Ascending aorta (tissue), 2 donors: ENCODE measurements at places on chromosomes 11 and 22. TPM values are rescaled to one million over a fixed set of nuclear protein-coding genes. Genes with fewer than 3 reads are reported as not detected.

LDHAL6A gene
- not detected for total RNA-seq

NTM gene
- total RNA-seq = not detected

OR8G5 gene
- not detected for total RNA-seq

DNA sequence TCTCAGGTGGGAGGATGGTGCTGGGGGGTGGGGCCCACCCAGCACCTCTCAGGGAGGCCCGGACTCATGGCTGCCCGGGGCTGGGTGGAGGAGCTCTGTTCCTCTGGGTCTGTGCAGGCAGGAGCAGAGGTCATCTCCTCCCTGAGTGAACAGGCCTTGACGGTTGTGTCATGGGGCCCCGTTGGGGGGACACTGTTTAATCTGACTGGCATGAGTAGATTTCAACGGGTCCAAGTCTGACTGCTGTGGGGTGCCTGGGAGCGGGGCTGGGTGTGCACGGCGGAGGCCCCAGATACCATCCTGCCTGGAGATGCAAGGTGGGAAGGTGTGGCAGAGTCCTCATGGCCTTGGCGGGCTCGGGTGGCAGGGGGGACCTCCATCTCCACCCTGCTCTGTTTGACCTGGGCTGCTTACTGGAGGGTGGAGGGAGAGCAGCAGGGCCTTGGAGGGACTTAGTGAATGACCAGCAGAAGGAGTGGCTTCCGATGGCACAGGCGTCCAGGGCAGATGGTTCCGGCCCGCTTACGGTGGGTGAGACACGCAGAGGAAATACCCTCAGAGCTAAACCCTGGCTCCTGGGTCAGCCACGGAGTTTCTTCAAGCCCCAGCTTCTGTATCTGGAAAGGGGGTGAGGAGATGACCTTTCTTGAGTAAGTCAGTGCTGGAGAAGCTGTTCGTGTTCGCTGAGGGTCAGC, 48.7 kb downstream of the SMIM38 start:
- no peaks in the 10 kb centered on the region for H3K36me3 ChIP-seq
- H3K4me1 ChIP-seq = peaks cover 5% of the 10 kb centered on the region
- H3K27ac ChIP-seq = no peak overlapping the region
- no peak for DNase-seq

- DNase-seq = no peak
- H3K27me3 ChIP-seq = no peaks in the 10 kb centered on the region
- H3K27ac ChIP-seq = peak overlapping the region; percentile 75
- no peaks in the 10 kb centered on the region for H3K36me3 ChIP-seq
- H3K4me3 ChIP-seq = peak overlapping the region; percentile 16
- H3K4me1 ChIP-seq = peaks cover 60% of the 10 kb centered on the region
Observed at GRCh38 chr22:28917747-28918549, 34.6 kb downstream of the ZNRF3 start.

DNA sequence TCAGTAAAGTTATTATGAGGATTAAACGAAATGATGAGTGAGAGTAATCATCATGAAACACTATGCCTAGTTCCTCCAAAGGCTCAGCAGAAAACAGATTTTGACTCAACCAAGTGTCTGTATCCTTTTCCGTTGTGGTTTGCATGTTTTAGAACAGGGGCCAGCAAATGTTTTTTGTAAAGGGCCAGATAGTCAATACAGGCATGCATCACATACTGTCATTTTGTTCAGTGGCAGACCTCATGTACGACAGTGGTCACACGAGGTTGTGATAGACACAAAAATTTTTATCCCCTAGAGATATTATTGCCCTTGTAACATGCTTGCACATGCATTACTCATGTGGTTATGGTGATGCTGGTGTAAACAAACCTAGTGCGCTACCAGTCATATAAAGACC, 81.9 kb upstream of the SLC25A18 start:
- no peaks in the 10 kb centered on the region for H3K27me3 ChIP-seq
- H3K4me1 ChIP-seq = no peaks in the 10 kb centered on the region
- no peak overlapping the region for H3K27ac ChIP-seq
- no peak for DNase-seq
- no peaks in the 10 kb centered on the region for H3K36me3 ChIP-seq

GRCh38 chr22:24519496-24519895, 24.4 kb downstream of the UPB1 start:
- no peak overlapping the region for H3K27ac ChIP-seq
- no peak overlapping the region for H3K4me3 ChIP-seq
- no peak for DNase-seq
- H3K4me1 ChIP-seq = no peaks in the 10 kb centered on the region

DNA sequence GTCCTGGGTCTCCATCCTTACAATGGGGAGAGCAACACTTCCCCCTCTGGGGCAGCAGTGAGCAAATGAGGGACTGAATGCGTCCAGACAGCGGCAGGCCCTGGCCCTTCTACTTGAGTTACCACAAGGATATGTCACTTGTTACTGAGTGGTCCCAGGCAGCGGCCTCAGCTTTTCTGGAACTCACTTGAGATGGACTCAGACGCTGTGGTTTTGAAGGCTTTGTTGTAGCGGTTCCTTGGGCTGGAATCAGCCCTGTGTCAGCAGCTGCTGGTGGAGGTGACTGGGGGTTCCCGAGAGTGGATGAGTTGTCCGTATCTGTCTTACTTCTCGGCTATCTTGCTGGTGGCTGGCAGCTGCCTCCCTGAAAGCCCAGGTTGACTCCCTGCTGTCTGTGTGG, 77.0 kb downstream of the MICAL2 start:
- H3K4me1 ChIP-seq = peaks cover 38% of the 10 kb centered on the region
- no peaks in the 10 kb centered on the region for H3K27me3 ChIP-seq
- no peak overlapping the region for H3K4me3 ChIP-seq
- peaks cover 40% of the 10 kb centered on the region for H3K36me3 ChIP-seq
- H3K27ac ChIP-seq = peak overlapping the region; percentile 98
